ENCODE measurements at places on chromosomes 5 and 9. TPM values are rescaled to one million over a fixed set of nuclear protein-coding genes. Genes with fewer than 3 reads are reported as not detected.
A peak's percentile ranks its signal among the peaks of the same experiment; 100 is the strongest.

RBM27 gene
- polyA plus RNA-seq, result 30.0 TPM

POU5F2 gene
- not detected for polyA plus RNA-seq

GRCh38 chr5:65364907-65365306 lies 116.8 kb downstream of the ADAMTS6 start:
- DNase-seq, result peak; percentile 12

DNA sequence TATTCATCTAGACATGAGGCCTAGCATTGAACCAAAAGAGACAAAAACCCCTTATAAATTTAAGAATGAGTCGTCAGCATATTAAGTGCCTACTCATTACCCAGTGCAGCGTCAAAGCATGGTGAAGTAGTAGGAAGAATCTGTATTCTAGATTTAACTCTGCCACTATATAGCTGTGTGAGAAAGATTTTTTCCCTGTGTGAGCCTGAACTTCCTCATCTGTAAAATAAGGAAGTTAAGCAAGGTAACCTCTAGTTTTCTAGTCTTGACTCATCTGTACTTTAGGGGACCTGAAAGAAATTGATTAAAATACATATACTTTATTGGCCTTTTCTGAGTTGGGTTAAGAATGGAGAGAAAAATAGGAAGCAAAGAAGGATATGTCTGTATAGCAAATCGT lies 82.1 kb upstream of the RUSC2 start:
- no peak for DNase-seq

DNA sequence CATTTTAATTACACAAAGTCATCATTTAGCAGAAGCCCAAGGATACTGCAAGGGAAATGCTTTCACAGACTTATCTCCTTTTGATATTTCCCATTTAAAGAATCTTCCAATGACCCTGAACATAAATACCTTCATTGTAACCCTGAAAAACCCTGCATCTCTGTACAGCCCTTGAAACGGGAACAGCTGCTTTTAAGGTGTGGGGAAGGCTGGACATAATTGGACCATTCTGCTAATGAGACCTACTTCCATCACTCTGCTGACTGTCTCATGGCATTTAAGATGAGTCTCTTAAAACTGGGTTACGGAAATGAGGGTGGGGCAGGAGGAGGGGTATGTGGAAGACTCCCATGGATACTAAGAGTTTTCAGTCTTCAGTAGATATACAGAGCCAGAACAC lies 485.8 kb downstream of the BRINP1 start:
- no peak for DNase-seq
